ENCODE measurements at places on chromosomes 6 and 20.

- H3K4me3 ChIP-seq, result no peak overlapping the region
- peaks cover 10% of the 10 kb centered on the region for H3K4me1 ChIP-seq
- H3K27ac ChIP-seq, result no peak overlapping the region
- no peak for DNase-seq
These were observed 87.6 kb downstream of the ASXL1 start for GRCh38 chr20:32445539-32446273.

- peaks cover 17% of the 10 kb centered on the region for H3K4me1 ChIP-seq
- H3K27ac ChIP-seq, result no peak overlapping the region
- peak; percentile 44 for DNase-seq
These were observed 96.7 kb upstream of the BACH2 start for GRCh38 chr6:90393232-90393884.

DNA sequence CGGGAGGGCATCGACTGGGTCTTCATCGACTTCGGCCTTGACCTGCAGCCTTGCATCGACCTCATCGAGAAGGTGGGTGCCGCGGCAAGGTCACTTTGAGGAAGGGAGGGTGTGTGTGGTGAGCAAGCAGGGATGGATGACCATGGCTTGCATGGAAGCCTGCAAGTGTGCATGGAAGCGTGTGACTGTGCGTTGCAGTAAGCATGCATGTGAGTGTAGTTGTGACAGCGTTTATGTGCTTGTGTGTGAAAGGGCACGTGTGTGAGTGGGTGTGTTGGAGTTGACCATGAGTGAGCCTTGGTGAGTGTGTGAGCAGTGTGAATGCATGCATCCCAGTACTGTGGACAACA lies 32.5 kb downstream of the MYH7B start:
- H3K27me3 ChIP-seq, result no peaks in the 10 kb centered on the region
- no peak overlapping the region for H3K27ac ChIP-seq
- no peaks in the 10 kb centered on the region for H3K4me1 ChIP-seq
- no peak for DNase-seq

GRCh38 chr20:53852691-53853090 lies 217.7 kb downstream of the BCAS1 start:
- no peak overlapping the region for H3K4me3 ChIP-seq
- H3K36me3 ChIP-seq, result no peaks in the 10 kb centered on the region
- DNase-seq, result no peak
- H3K27me3 ChIP-seq, result no peaks in the 10 kb centered on the region
- no peak overlapping the region for H3K27ac ChIP-seq

DNA sequence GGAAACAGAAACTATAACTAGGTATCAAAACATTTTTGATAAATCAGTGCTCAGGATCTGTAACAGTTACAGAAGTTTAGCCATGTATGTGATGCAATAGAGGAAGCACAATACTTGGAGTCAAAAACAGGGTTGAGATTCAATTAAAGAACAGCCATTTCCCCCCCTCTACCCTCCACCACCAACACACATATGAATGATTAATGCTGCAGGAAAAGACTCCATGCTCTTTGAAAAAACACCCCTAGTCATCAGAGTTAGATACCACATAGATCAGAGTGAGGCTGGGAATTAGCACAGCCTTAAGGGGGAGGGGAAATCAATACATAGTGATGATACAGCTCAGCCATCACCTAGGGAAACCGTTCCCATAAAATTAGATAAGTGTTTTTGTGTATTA lies 108.9 kb upstream of the EMILIN3 start:
- H3K27ac ChIP-seq, result no peak overlapping the region
- peaks cover 20% of the 10 kb centered on the region for H3K36me3 ChIP-seq
- H3K27me3 ChIP-seq, result no peaks in the 10 kb centered on the region
- no peak overlapping the region for H3K4me3 ChIP-seq
- no peak for DNase-seq

DNA sequence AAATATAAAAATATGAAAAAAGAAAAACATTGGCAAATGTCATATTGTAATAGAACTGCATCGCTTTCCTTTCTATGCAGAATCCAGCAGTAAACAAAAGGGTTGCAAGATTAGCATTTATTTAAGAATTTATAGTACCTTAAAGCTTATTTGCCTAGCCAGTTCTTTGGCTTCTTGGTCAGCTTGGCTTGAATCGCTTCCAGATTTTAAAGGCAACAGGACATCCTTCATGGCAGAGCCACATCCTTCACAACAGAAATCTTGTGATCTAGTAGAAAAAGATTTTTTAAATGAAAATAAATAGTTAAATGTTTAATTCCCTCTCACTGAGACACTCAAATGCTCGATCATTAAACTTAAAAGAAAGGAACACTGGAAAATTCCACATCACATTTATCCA lies 17.4 kb downstream of the UBE2J1 start:
- H3K36me3 ChIP-seq, result peaks cover 40% of the 10 kb centered on the region
- DNase-seq, result no peak
- H3K4me1 ChIP-seq, result no peaks in the 10 kb centered on the region
- H3K27ac ChIP-seq, result no peak overlapping the region

DNA sequence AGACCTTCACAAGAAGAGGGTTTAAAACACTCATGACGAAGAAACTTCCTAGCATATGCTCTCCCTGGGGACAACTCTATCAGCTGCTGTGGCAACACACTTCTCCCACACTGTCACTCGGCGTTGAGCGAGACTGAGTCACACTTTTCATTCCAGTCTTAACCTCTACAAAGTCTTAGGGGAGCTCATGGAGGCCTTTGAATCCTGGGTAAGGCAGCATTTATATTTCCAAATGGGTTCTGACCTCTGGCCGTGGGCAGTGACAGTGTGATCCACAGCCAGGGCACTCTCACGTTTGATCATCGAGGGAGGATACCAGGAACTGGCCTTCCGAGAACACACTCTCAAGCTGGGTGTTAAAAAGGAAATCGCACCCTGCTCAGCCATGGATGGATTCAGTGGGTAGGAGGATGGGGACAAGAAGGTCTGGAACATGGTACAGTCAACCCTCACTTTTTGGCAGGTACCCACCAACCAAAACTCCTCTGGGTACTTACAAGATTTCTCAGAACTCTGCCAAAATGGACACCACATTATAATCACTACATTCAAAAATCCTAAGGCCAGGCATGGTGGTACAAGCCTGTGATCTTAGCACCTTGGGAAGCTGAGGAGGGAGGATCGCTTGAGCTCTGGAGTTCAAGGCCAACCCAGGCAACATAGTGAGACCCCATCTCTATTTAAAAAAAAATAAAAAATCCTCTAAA lies 19.6 kb downstream of the RRBP1 start:
- DNase-seq, result no peak
- H3K27me3 ChIP-seq, result no peaks in the 10 kb centered on the region
- peaks cover 12% of the 10 kb centered on the region for H3K4me1 ChIP-seq
- no peak overlapping the region for H3K4me3 ChIP-seq
- no peak overlapping the region for H3K27ac ChIP-seq

- DNase-seq, result no peak
- no peaks in the 10 kb centered on the region for H3K27me3 ChIP-seq
- H3K27ac ChIP-seq, result no peak overlapping the region
- no peaks in the 10 kb centered on the region for H3K4me1 ChIP-seq
- H3K36me3 ChIP-seq, result no peaks in the 10 kb centered on the region
These were observed 17.6 kb upstream of the NUP153 start for GRCh38 chr6:17724341-17724740.

DNA sequence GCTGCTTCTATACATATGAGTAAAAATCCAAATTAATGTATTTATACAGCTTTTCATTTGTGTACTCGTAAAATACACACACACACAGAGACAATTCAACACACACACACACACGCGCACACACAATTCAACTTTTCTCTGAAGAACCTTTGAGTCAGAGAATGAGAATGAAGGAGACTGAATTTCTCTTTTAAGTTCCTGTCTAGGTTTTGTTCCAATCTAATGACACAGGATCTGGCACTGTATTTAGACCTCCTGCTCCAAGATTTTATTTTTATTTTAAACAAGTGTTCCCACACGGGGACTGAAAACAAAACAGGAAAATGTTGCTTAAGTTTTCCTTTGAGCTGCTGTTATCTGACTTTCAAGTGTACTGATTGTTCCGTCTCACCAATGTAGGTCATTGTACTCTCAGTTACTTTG lies 250.8 kb downstream of the LAMA2 start:
- no peak overlapping the region for H3K4me3 ChIP-seq
- no peak for DNase-seq
- no peaks in the 10 kb centered on the region for H3K36me3 ChIP-seq
- H3K27me3 ChIP-seq, result no peaks in the 10 kb centered on the region
- H3K4me1 ChIP-seq, result no peaks in the 10 kb centered on the region

DNA sequence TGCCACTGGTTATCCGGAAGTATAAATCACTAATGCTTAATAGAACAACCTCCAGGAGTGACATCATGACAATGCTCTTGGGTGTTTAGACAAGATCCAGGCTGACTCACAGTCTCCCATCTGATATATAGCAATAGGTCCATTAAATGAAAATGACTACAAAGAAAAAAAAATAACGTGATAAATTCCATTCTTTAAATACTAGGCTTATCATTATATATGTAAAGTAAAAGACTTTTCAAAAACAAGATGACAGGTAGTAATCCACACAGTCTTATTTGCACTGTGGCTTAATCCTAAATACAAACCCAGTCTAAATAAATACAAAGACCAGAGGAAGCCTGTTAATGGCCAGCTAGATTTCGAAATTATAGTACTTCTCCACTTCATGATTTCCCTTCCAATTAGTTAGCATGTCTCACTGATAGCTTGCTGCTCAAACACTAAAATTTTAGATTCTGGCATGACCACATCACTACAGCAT lies 149.1 kb upstream of the BEND3 start:
- H3K4me1 ChIP-seq, result no peaks in the 10 kb centered on the region
- no peak overlapping the region for H3K27ac ChIP-seq
- no peaks in the 10 kb centered on the region for H3K36me3 ChIP-seq
- DNase-seq, result no peak

DNA sequence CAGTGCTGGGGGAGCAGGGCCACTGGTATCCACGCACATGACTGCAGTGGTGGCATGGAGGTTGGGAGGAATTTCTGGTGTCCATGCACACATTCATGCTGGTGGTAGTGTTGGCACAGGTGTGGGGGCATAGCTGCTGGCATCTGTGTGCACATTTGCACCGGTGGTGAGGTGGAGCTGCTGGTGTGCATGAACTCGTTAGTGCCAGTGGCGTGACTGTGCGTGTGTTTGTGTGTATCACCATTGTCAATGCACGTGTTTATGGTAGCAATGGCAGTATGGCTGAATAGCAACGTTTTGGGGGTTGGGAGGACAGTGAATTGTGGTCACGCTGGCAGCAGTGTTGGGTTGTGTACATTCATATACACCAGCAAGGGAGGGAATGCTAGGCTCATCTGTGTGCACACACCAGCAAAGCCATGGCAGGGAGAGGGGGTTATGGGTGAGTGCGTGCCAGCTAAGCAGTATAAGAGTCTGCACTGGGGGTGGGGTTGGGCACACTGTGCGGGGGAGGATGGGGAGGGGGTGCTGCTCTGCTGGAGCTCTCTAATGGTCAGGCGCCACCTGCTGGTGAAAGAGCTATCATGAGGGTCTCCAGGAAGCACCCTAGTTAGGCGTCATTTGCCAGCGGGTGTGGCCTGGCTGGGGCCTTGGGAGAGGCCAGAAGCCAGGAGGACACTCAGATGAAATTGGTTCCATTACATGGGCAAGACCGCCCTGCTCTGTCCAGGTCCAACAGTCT lies 626.1 kb upstream of the ID4 start:
- H3K27me3 ChIP-seq, result no peaks in the 10 kb centered on the region
- no peaks in the 10 kb centered on the region for H3K4me1 ChIP-seq
- no peak overlapping the region for H3K27ac ChIP-seq
- no peak overlapping the region for H3K4me3 ChIP-seq
- H3K36me3 ChIP-seq, result no peaks in the 10 kb centered on the region

DNA sequence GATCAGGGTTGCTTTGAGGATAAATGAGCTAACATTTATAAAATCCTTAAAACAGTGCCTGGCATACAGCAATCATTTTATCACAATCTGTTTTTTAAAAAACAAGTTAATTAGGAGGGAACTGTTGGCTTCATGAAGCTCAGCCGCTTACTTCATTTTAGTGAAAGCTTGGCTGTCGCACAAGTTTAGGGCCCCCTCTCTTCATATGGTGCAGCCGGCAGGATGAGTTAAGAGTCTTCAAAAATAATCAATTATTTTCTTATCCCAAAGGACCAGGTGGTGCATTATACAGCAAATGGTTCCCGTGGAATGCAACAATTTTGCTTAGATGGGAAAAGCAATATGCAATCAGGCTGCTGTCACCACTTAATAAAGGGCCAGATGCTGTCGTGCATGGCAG lies 57.4 kb upstream of the PROKR2 start:
- no peak overlapping the region for H3K27ac ChIP-seq
- H3K4me3 ChIP-seq, result no peak overlapping the region
- H3K4me1 ChIP-seq, result no peaks in the 10 kb centered on the region

- no peaks in the 10 kb centered on the region for H3K4me1 ChIP-seq
- no peaks in the 10 kb centered on the region for H3K36me3 ChIP-seq
- no peak overlapping the region for H3K4me3 ChIP-seq
- DNase-seq, result no peak
- H3K27ac ChIP-seq, result no peak overlapping the region
These were observed 265.5 kb upstream of the EXOC2 start for GRCh38 chr6:958488-958887.

DNA sequence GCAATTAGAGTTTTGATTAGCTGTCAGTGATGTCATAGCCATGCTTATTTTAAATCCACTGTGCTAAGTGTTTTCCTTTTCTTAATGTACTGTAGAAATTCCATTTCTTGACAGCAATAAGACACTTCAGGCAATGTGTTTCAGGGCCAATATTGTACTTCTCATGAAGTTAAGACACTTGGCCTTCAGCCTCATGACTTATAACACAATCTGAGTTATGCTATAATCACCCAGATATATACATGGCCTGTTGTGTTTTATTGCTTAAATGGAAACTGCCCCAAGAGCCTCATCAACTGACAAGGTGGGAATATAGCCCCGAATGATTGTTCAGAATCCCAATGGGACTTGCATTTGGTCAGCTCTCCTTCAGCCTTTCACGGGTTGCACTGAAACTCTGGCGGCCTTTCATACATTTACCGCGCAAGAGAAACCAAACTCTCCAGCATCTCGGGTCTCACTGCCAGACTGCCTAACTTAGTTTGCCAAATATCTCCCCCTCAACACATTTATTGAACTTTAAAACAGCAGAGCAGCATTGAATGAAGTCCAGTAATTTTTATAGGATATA lies 44.2 kb upstream of the TBX18 start:
- no peak overlapping the region for H3K4me3 ChIP-seq
- no peak overlapping the region for H3K27ac ChIP-seq
- H3K27me3 ChIP-seq, result no peaks in the 10 kb centered on the region
- no peak for DNase-seq
